ENCODE measurements at places on chromosomes 6 and 20. TPM values are rescaled to one million over a fixed set of nuclear protein-coding genes. Genes with fewer than 3 reads are reported as not detected.

DNA sequence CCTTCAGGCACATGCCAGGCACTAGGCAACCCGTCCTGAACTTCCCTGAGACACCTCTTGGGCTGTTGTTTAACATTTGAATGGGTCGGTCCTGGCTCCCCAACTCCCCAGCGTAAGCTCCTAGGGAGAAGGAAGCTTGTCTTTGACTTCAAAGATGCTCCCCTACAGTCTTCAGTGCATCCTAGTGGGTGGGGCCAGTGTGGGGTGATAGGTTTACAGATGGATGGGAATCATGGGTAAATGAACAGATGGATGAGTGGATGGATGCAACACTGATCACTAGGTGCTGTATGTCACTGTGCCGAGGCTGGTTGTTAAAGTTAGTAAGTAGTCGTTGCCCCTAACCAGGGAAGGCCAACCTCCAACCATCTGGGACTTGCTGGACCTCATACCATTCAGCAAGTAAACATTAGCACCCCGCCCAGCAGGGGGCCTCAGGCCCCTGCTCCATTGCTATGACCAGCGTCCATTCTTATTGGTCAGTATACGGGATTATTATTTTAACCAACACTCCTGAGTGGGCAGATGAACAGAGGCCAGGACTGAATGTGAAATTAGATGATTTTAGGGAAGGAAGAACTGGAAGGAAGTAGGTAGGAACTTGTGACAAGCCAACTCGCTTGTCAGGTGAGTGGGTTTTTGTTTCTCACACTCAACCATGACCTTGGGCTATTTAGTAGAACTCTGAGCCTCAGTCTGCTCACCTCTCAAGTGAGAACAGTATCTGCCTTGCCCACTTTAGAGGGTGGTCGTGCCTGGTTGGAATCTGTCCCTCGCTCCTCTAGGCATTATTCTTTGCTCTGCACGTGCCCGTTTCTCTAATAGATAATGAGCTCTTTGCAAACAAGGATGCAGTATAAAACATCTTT, 82.9 kb upstream of the FOXP4 start:
- H3K27ac ChIP-seq = no peak overlapping the region
- peaks cover 4% of the 10 kb centered on the region for H3K27me3 ChIP-seq
- H3K36me3 ChIP-seq = no peaks in the 10 kb centered on the region
- H3K4me1 ChIP-seq = no peaks in the 10 kb centered on the region

GRCh38 chr20:16311756-16312155, 261.5 kb downstream of the KIF16B start:
- H3K27ac ChIP-seq = no peak overlapping the region
- H3K4me1 ChIP-seq = no peaks in the 10 kb centered on the region
- H3K27me3 ChIP-seq = no peaks in the 10 kb centered on the region
- H3K36me3 ChIP-seq = no peaks in the 10 kb centered on the region
- DNase-seq = no peak

- no peaks in the 10 kb centered on the region for H3K27me3 ChIP-seq
- H3K4me3 ChIP-seq = peak overlapping the region; percentile 93
- H3K36me3 ChIP-seq = no peaks in the 10 kb centered on the region
- DNase-seq = no peak
- peaks cover 22% of the 10 kb centered on the region for H3K4me1 ChIP-seq
- H3K27ac ChIP-seq = peak overlapping the region; percentile 62
Observed at GRCh38 chr6:31829633-31830283, 2.2 kb downstream of the HSPA1B start.

DNA sequence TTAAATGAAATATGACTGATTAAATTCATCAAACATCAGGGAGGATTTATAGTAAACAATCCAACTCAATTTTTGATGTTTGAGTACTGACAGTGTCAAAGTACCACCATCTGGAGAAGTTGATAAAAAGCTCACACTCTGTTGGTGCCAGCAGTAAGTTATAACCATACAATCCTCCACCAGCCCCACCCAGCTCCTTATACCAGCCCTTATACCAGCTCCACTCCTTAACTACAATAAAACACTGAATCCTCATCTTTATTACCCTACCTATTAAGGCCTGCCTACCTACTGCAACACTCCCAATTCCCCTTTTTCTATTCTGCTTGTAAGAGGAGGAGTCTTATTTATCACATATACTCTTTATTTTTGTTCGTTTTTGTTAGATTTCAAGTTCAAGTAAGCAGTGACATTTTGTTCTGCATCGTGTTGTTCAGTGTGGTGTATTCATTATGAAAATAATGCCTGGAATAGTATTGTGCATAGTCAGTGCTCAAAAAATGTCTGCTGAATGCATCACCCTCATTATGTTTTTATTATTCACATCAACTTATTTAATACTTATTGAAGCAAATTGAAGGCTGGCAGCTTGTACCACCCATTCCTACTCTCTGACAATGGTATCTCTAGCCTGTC, 954.7 kb upstream of the ADGRB3 start:
- H3K36me3 ChIP-seq = no peaks in the 10 kb centered on the region
- H3K4me1 ChIP-seq = no peaks in the 10 kb centered on the region
- no peak overlapping the region for H3K4me3 ChIP-seq

GRCh38 chr6:6766230-6766905, 177.8 kb downstream of the LY86 start:
- no peaks in the 10 kb centered on the region for H3K4me1 ChIP-seq
- no peak overlapping the region for H3K4me3 ChIP-seq
- DNase-seq = no peak
- H3K27me3 ChIP-seq = no peaks in the 10 kb centered on the region
- H3K36me3 ChIP-seq = no peaks in the 10 kb centered on the region
- H3K27ac ChIP-seq = no peak overlapping the region

GRCh38 chr6:95143408-95144180, 433.7 kb upstream of the MANEA start:
- no peaks in the 10 kb centered on the region for H3K4me1 ChIP-seq
- no peaks in the 10 kb centered on the region for H3K27me3 ChIP-seq
- no peak overlapping the region for H3K4me3 ChIP-seq
- no peaks in the 10 kb centered on the region for H3K36me3 ChIP-seq

GRCh38 chr6:152054441-152054840, 247.0 kb downstream of the ESR1 start:
- H3K27me3 ChIP-seq = no peaks in the 10 kb centered on the region
- H3K36me3 ChIP-seq = no peaks in the 10 kb centered on the region
- H3K27ac ChIP-seq = no peak overlapping the region
- no peak for DNase-seq

- H3K27me3 ChIP-seq = no peaks in the 10 kb centered on the region
- H3K27ac ChIP-seq = no peak overlapping the region
- H3K4me1 ChIP-seq = 0 out of 2 replicates have a peak, but pooled peaks cover 8% of the 10 kb centered on the region
- H3K36me3 ChIP-seq = peaks cover 7% of the 10 kb centered on the region
- no peak overlapping the region for H3K4me3 ChIP-seq
Observed at GRCh38 chr6:41064841-41065240, 7.3 kb downstream of the OARD1 start.

- H3K4me3 ChIP-seq = no peak overlapping the region
- H3K4me1 ChIP-seq = no peaks in the 10 kb centered on the region
Observed at GRCh38 chr6:162917506-162917905, 189.7 kb downstream of the PACRG start.

DNA sequence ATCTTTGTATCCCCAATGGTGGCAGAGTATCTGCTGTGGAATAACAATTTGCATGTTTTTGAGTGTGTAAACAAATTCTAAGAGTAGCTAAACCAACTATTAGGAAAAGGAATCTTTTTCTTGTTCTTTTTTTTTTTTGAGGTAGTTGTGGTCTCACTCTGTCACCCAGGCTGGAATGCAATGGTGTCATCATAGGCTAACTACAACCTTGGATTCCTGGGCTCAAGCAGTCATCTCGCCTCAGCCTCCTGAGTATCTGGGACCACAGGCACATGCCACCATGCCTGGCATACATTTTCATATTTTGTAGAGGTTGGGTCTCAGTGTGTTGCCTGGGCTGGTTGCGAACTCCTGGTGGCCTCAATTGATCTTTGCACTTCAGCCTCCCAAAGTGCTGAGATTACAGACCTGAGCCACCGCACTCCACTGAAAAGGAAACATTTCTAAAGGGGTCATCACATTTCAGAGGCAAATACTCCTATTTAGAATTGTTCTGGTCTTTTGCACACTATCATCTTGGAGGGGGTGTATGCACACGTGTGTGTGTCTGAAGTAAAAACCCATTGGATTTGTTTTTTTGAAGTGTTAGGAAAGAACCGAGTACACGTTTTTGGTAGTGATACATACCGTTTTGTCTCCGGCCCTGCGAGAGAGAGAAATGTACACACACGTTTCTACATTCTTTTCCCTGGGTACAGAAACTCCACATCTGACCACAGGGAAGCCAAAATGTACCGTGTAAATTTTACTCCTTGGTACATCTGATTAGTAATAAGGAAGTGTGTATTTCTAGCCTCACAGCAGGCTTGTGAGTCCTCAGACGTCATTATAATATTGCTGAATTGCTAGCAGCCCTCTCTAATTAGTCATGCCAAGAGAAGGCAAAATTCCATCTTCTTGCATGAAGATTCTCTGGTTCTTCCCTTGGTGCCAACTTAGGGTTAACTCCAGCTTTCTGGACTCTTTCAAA, 183.6 kb downstream of the JARID2 start:
- DNase-seq = no peak
- H3K36me3 ChIP-seq = no peaks in the 10 kb centered on the region
- no peaks in the 10 kb centered on the region for H3K4me1 ChIP-seq
- H3K27me3 ChIP-seq = no peaks in the 10 kb centered on the region
- no peak overlapping the region for H3K4me3 ChIP-seq

GRCh38 chr20:63698739-63699465, 2.5 kb downstream of the TNFRSF6B start:
- peak; percentile 60 for DNase-seq
- H3K27me3 ChIP-seq = no peaks in the 10 kb centered on the region
- peaks cover 64% of the 10 kb centered on the region for H3K4me1 ChIP-seq
- H3K27ac ChIP-seq = peak overlapping the region; percentile 77
- no peak overlapping the region for H3K4me3 ChIP-seq

- H3K4me3 ChIP-seq = no peak overlapping the region
- H3K4me1 ChIP-seq = no peaks in the 10 kb centered on the region
- H3K36me3 ChIP-seq = no peaks in the 10 kb centered on the region
- DNase-seq = no peak
- H3K27ac ChIP-seq = no peak overlapping the region
Observed at GRCh38 chr20:13002251-13002650, 6.5 kb upstream of the SPTLC3 start.

- no peak overlapping the region for H3K4me3 ChIP-seq
- H3K27me3 ChIP-seq = peaks cover 15% of the 10 kb centered on the region
- no peak for DNase-seq
- 0 out of 2 replicates have a peak, but pooled peaks cover 3% of the 10 kb centered on the region for H3K4me1 ChIP-seq
- H3K27ac ChIP-seq = no peak overlapping the region
Observed at GRCh38 chr6:70164556-70164955, 138.3 kb downstream of the COL9A1 start.

DNA sequence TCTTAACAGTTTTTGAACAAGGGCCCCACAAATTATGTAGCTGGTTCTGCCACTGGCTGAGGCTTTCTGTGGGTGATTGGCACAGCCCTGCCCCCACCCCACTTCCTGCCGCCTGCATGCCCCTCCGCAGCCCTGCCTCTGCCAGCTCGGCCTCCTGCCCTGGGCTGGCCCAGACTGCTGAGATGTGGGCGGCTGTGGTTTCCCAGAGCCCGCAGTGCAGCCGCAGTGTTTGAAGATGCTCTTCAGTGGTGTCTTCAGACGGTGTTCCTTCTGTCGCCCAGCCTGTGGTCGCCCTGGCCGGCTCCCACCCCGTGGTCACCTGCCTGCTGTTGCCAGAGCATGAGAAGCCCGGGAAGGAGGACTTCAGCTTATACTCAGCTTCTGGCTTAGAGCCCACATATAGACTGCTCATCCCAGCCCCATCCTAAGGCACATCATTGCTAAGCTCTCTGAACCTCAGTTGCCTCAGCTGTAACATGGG, 154.3 kb downstream of the VEGFA start:
- H3K4me3 ChIP-seq = no peak overlapping the region
- H3K27me3 ChIP-seq = no peaks in the 10 kb centered on the region
- peak overlapping the region; percentile 66 for H3K27ac ChIP-seq
- H3K4me1 ChIP-seq = peaks cover 16% of the 10 kb centered on the region
- no peaks in the 10 kb centered on the region for H3K36me3 ChIP-seq

DNA sequence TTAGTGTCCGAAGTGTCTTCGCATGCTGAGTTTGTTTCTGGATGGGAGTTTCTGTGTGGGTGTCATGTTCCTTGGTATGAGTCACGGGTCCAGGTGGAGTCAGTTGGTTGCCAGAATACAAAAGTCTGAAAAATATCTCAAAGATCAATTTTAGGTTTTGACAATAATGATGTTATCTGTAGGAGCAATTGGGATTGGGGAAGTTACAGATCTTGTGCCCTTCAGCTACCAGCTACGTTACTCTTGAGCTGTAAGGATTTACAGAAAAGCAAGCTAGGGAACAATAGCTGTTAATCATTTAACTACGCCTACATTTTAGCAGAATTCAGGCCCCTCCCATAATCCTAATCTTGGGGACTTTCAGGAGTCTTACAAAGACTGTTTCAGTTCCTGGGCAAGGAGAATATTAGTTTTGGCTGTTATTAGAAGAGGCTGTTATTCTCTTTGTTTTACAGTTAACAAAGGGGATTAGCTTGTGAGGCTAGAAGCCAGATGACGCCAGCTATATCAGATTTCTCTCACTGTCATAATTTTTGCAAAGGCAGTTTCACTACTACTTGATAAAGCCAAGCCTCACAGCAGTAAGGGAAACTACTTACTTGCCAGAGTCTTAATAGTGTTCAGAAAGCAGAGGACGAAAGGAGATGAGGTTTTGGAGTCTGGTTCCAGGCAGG, 15.4 kb upstream of the SLC22A16 start:
- no peaks in the 10 kb centered on the region for H3K4me1 ChIP-seq
- H3K4me3 ChIP-seq = no peak overlapping the region
- no peak overlapping the region for H3K27ac ChIP-seq
- no peak for DNase-seq
- H3K27me3 ChIP-seq = no peaks in the 10 kb centered on the region
- H3K36me3 ChIP-seq = no peaks in the 10 kb centered on the region

DNA sequence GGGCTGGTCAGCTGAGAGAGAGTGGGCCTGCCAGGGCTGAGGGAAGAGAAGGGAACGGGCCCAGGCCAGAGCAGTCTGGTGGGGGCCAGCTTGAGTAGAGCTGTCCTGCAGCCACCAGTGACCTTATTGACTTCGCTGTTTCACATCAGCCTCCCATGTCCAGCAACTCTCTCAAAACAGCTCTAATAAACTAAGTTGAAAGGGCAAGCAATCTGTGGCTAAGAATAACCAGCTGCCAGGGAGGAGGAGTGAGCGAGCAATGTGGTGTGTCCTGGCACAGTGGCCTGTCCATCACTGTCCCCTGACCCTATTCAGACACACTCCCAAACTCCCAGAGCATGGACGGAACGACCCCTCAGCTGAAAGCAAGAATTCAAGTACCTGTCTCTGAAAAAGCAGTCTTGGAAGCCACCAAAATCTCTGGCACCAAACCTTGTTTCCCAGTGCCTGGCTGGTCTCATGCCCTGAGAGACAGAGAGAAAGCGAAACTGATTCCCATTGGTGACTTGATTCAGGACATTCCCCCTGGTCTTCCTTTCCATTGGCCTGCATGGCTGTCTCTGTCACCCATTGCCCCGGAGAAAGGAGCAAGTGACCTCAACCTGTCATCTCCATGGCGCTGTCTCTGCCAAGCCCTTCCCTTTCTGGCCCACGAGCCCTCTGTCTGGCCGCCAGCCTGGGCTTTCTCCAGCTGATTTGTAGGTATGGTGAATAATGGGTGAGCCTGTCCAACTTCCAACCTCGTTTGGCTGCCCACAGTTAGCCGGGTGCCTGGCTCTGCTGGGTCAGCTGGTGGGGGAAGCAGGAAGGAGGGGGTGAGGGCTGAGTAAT, at the start of gene DDO:
Gene DDO, minus strand, starts transcription at position 490 of the 831 bp plus-strand sequence. CDS start 2,113 bp downstream, outside the sequence.
- no peaks in the 10 kb centered on the region for H3K36me3 ChIP-seq
- H3K27me3 ChIP-seq = no peaks in the 10 kb centered on the region
- DNase-seq = no peak
- no peak within 1 kb of the TSS for H3K27ac ChIP-seq
- peak within 1 kb of the TSS; percentile 44 for H3K4me3 ChIP-seq
- no peaks in the 10 kb centered on the region for H3K4me1 ChIP-seq

The AVP gene
- total RNA-seq = not detected

The UST gene
- 0.15 TPM for total RNA-seq

The BTNL2 gene
- not detected for total RNA-seq
